ENCODE measurements at places on chromosomes 2 and 18. TPM values are rescaled to one million over a fixed set of nuclear protein-coding genes. Genes with fewer than 3 reads are reported as not detected.

GRCh38 chr2:197278799-197279763 is 31.5 kb downstream of the ANKRD44 start:
- no peak for DNase-seq
- H3K27me3 ChIP-seq = no peaks in the 10 kb centered on the region
- no peak overlapping the region for H3K27ac ChIP-seq
- no peak overlapping the region for H3K4me3 ChIP-seq

The B3GNT2 gene
- total RNA-seq = 39.8 TPM

The CTAGE1 gene
- not detected for total RNA-seq

DNA sequence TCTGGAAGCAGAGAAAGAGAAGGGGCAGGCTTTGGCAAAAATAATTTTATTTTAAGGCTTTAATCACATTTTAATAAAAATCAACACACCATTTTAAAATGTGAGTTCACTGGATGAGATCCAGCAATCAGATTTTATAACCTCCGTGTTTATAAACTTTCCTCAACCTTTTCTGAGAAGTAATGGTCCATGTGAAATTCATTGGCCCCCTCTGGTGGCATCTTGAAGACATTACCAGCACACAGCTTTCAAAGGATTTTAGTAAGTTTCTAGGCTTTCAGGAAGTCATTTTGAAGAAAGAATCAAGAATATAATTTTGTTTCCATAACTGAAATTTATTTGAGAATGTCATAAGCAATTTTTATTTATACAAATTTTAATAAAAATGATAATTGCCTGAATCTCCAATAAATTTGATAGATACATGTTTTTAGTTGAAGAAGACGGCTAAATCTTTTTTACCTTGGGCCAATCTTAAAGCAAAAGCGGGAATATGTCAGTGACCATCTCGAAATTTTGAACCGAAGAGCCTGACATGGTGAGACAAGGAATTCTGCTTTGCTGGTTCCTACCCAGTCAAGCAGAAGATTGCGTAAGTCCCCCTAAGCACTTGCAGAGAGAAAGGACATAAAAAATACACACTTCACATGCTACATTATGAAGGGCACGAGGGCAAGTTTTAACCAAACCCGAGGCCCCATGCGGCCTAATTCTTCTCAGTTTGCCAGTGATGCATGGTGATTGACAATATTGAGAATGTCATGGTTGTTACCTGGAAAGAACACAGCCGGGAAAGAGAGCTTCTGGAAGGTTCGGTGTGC is 128.4 kb upstream of the CBLN2 start:
- H3K4me1 ChIP-seq = no peaks in the 10 kb centered on the region
- no peak overlapping the region for H3K27ac ChIP-seq
- no peak overlapping the region for H3K4me3 ChIP-seq
- H3K27me3 ChIP-seq = no peaks in the 10 kb centered on the region

GRCh38 chr2:61218817-61219170 is 56.8 kb downstream of the C2orf74 start:
- H3K36me3 ChIP-seq = peaks cover 19% of the 10 kb centered on the region
- H3K4me3 ChIP-seq = no peak overlapping the region
- no peaks in the 10 kb centered on the region for H3K27me3 ChIP-seq
- no peak for DNase-seq
- peak overlapping the region; percentile 54 for H3K27ac ChIP-seq
- no peaks in the 10 kb centered on the region for H3K4me1 ChIP-seq

DNA sequence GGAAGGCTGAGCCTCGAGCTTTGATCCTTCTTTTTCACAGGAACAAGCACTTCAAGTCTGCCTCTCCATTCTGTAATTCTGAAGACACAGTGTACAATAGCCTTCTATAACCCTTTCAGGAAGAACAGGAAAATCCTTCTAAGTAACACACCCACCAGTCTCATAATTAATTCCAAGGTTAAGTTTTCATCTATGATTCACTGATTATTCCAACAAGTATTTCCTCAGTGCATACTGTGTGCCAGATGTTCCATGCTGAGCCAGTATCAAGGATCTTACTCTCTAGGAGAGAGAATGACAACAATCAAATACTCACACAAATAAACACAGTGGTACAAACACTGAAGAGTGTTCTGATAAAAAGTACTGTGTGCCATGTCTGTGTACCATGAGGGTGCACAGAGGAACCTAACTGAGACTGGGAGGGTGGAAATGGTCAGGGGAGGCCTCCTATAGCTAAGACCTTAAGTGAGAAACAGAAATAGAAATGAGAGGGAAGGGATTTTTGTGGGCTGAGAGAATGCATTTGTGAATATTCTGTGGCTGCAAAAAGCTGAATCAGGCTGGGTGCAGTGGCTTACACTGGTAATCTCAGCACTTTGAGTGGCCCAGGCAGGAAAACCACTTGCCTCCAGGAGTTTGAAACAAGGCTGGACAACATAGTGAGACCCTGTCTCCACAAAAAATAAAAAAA is 7.3 kb upstream of the MTLN start:
- H3K4me1 ChIP-seq = no peaks in the 10 kb centered on the region
- H3K36me3 ChIP-seq = no peaks in the 10 kb centered on the region
- DNase-seq = no peak
- H3K27ac ChIP-seq = no peak overlapping the region
- peaks cover 53% of the 10 kb centered on the region for H3K27me3 ChIP-seq

- no peak overlapping the region for H3K27ac ChIP-seq
- DNase-seq = no peak
- H3K36me3 ChIP-seq = no peaks in the 10 kb centered on the region
- no peak overlapping the region for H3K4me3 ChIP-seq
Observed at GRCh38 chr18:56658261-56658660, 7.1 kb downstream of the WDR7 start.

GRCh38 chr2:212408524-212408923 is 130.1 kb downstream of the ERBB4 start:
- H3K4me1 ChIP-seq = no peaks in the 10 kb centered on the region
- no peak overlapping the region for H3K27ac ChIP-seq
- H3K27me3 ChIP-seq = no peaks in the 10 kb centered on the region
- no peak overlapping the region for H3K4me3 ChIP-seq
- no peaks in the 10 kb centered on the region for H3K36me3 ChIP-seq

The AMER3 gene
- not detected for total RNA-seq

- no peak overlapping the region for H3K4me3 ChIP-seq
- H3K36me3 ChIP-seq = no peaks in the 10 kb centered on the region
- H3K27ac ChIP-seq = no peak overlapping the region
- DNase-seq = no peak
- no peaks in the 10 kb centered on the region for H3K4me1 ChIP-seq
- no peaks in the 10 kb centered on the region for H3K27me3 ChIP-seq
Observed at GRCh38 chr2:18251486-18251885, 309.0 kb downstream of the RDH14 start.

DNA sequence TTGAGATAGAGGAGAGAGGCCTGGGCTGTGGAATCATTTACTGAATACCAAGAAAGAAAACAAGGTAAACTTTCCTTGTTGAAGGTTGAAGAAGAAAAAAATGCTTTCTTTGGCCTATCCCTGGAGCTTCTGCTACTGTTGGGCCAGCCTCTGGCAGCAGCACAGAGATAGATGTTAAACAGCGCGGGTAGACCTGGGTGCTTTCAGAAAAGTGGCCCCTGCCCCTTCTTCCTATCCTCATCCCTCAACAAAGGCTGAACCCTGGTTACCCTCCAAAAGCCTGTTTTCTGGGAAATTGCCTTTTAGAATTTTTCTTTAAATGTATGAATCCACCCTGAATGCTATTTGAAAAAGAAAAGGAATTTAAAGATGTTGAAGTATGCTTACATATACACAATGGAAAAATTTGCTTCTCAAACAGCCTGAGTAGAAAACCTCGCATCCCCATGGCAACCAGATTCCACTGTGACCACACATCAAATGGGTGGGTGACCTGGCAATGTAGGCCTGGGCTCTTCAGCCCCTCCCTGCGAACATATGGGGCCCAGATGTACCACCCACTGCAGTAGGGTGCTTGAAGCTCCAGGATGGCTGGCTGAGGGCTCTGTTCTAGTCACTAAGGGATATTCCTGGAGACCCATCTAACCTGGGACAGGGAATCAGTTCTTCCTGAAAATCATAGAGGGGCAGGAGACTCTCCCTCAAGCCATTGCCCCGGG is 23.4 kb upstream of the CHRNA1 start:
- no peaks in the 10 kb centered on the region for H3K36me3 ChIP-seq
- no peaks in the 10 kb centered on the region for H3K27me3 ChIP-seq
- H3K4me1 ChIP-seq = no peaks in the 10 kb centered on the region

The SLC9A4 gene
- not detected for total RNA-seq

The LYG2 gene
- total RNA-seq = not detected

DNA sequence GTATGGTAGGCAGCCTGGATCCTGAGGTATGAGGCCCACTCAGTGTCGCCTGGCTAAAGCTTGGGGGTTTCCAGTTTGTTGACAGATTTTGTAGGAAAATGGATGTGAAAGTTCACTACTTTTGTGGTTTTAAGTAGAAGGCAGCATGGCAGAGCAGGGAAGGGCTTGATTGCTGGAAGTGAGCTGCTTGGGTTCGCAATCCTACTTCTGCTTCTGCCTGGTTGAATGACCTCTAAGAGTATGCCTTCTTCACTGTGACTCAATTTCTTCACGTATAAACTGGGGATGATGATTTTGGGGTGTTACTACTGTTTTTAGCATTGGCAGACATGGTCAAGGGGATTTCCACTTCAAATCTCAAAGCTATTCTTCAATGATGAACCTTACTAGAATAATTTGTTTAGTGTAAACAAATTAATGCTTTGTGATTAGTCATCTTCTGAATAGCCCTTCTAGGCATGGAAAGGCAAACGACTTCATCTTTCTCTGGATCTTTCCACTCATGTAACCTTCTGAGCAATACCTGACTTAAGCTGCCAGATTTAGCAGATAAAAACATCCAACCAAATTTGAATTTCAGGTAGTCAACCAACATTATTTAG is 13.2 kb downstream of the BMP10 start:
- no peak for DNase-seq
- no peaks in the 10 kb centered on the region for H3K36me3 ChIP-seq
- no peak overlapping the region for H3K27ac ChIP-seq
- H3K27me3 ChIP-seq = no peaks in the 10 kb centered on the region
- no peaks in the 10 kb centered on the region for H3K4me1 ChIP-seq

GRCh38 chr2:159859583-159859982 is 61.6 kb upstream of the CD302 start:
- H3K4me1 ChIP-seq = no peaks in the 10 kb centered on the region
- H3K36me3 ChIP-seq = no peaks in the 10 kb centered on the region
- H3K4me3 ChIP-seq = no peak overlapping the region
- DNase-seq = no peak
- no peak overlapping the region for H3K27ac ChIP-seq

- H3K27ac ChIP-seq = no peak overlapping the region
- DNase-seq = no peak
- H3K27me3 ChIP-seq = no peaks in the 10 kb centered on the region
- no peaks in the 10 kb centered on the region for H3K4me1 ChIP-seq
- no peak overlapping the region for H3K4me3 ChIP-seq
Observed at GRCh38 chr18:22412176-22412911, 5.4 kb downstream of the CTAGE1 start.

The PRKAG3 gene
- total RNA-seq = not detected

DNA sequence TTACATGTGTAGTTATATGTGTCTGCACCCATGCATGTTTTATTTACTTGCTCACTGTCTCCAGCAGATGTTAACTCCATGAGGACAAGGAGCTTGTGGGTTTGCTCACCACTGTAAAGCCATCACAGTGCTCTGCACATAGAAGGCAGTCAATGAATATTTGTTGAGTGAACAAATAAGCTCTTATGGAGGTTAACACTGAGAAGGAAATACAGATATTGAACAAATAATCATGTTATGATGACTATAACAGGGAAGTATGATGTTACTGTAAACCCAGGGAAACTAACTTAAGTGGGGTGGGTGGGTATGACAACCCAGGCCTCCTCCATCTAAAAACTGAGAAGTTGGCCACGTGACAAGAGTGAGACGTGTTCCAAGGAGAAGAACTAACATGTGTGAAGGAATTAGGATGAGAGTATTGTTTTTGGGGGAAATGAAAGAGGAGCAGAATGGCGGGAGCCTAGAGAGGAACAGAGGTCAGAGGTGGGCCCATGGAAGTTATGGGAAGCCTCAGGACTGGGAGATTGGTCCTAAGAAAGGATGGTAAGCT is 6.0 kb upstream of the FAM117B start:
- H3K4me1 ChIP-seq = no peaks in the 10 kb centered on the region
- no peaks in the 10 kb centered on the region for H3K36me3 ChIP-seq
- no peak for DNase-seq
- no peak overlapping the region for H3K4me3 ChIP-seq

The DES gene
- total RNA-seq = 12,373 TPM

DNA sequence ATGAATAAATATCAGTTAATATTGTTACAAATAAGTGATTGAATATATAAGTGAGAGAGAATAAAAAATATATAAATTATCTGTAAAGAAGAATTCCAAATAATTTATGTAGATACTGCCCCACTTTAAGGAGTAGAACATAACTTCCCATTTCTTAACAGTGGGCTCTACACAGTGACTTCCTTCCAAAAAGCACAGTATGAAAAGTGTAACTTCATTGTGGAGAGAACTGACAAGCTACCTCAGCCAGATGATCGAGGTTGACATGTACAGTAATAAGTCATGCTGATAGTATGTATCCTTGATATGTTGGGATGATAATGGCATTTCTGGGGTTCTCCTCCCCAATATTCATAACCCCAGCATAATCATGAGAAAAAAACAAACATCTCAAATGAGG is 191.9 kb upstream of the FN1 start:
- no peak overlapping the region for H3K4me3 ChIP-seq
- no peaks in the 10 kb centered on the region for H3K36me3 ChIP-seq
- H3K4me1 ChIP-seq = no peaks in the 10 kb centered on the region
- DNase-seq = no peak
- H3K27ac ChIP-seq = no peak overlapping the region
- H3K27me3 ChIP-seq = no peaks in the 10 kb centered on the region

- no peak overlapping the region for H3K4me3 ChIP-seq
- H3K36me3 ChIP-seq = no peaks in the 10 kb centered on the region
- H3K27me3 ChIP-seq = no peaks in the 10 kb centered on the region
- H3K27ac ChIP-seq = no peak overlapping the region
- H3K4me1 ChIP-seq = no peaks in the 10 kb centered on the region
- no peak for DNase-seq
Observed at GRCh38 chr18:73933685-73934084, 213.9 kb downstream of the FBXO15 start.

The SKOR2 gene
- total RNA-seq = not detected

DNA sequence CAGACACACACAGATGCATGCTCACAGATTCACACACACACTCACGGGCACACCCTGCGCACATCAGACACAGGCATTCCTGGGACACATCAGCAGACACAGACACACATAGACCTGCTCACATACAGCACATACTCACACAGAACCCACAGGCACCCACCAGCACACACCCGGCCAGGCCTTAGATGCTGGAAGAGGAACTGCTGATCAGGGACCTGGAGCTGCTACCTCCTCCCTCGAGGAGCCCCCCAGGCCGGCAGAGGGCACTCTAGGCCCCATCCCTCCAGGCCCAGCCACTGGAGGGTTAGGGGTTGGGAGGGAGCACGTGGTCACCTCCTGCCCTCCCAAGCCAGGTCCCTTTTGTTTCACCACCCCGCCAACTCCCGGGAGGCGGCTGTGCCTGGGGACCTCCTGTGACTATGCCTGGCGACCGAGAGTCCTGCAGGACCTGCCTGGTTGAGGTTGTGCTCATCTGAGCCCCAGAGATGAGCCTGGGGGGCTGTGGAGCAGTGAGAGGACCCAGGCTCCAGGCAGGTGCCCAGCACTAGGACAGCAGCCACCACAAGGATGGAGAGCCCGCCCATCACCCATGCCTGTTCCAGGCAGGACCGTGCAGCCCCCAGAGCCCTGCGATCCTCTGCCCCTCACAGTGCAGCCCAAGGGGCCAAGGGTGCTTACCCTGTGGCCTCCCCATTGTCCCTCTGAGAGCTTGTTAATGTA is 21.0 kb upstream of the PTMA start:
- no peak overlapping the region for H3K4me3 ChIP-seq
- no peaks in the 10 kb centered on the region for H3K36me3 ChIP-seq
- H3K27me3 ChIP-seq = no peaks in the 10 kb centered on the region
- H3K27ac ChIP-seq = no peak overlapping the region
- peak; percentile 74 for DNase-seq

The UGT1A5 gene
- total RNA-seq = 11.5 TPM

The UBE2E3 gene
- total RNA-seq = 66.1 TPM

The CPS1 gene
- 0.68 TPM for total RNA-seq

The BOLL gene
- not detected for total RNA-seq

Measured in transverse colon (tissue), 4 donors.